T47D (cell line): ENCODE measurements at places on chromosomes 12 and 14.
A peak's percentile ranks its signal among the peaks of the same experiment; 100 is the strongest.

- no peak for DNase-seq
These were observed 80.7 kb downstream of the PRMT8 start for GRCh38 chr12:3571724-3572123.

DNA sequence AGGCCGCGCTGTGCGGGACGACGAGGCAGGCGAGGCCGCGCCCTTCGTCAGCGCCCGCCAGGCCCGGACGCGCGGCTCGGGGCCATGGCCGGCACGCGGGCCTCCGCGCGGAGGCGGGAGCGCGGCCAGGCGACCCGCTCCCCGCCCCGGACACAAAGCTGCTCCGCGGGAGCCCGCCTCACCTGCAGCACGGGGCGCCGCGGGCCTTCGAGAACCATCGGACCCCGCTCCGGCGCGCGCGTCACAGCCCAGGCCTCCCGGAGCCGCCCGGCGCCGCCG, 342 bp downstream of the DICER1 start:
- no peak for DNase-seq

DNA sequence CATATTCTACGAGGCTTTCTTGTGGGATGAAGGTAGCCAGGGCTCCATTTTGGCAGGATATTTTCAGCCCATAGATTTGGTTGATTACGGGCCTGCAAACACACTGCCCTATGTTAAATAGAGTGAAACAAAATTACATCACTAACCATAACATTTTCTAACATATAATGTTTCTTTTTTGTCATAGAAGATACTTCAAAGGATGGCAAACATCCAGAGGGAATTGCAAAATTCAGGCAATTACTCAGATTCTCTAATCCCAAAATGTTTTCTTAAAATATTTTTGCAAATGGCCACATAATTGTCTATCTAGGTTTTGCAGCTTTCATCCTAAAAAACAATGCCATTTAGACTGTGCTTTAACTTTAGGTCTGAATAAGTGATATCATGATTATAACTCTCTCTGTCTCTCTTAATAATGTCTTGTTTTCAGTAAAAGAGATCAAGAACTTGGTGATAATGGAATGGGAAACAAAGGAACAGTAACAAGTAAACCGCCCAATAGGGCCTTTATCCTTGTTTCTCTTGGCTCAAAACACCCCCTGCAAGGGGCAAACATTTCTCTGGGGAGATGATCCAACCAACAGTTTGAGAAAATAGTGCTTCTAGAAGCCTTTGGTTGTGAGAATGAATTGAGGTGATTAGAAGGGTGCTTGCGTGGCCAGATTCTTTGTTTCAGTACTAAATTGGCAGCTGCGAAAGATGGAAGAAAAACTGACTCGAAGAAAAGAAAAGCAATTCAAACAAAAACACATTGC, 54.4 kb upstream of the BTG1 start:
- no peak for DNase-seq

GRCh38 chr12:87274594-87275245, 754.5 kb downstream of the C12orf50 start:
- no peak for DNase-seq

DNA sequence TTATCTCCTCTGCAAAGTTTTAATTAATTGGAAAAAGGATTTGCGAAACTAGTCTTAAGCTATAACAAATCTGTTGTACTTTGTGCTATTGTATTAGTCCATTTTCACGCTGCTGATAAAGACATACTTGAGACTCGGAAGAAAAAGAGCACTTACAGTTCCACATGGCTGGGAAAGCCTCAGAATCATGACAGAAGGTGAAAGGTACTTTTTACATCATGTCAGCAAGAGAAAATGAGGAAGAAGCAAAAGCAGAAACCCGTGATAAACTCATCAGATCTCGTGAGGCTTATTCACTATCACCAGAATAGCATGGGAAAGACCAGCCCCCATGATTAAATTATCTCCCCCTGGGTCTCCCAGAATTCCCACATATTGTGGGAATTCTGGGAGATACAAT, 118.1 kb upstream of the PRKD1 start:
- no peak for DNase-seq

DNA sequence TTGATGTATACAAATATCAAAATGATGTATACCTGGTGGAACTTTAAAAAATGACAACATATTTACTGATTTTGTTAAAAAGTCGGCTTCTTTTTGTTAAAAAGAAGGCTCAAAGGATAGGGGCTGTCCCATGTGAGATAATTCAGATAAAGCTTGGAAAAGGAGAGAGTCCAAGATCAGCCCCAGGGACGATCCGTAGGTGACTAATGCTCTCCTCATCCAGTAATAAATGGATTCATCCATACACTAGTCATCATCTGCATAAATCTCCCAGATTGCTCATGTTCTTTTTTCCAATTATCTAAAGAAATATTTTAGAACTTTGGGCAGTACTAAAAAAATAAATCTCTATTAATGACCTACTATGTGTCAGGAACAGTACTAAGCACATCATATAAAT, 23.4 kb upstream of the FSCB start:
- DNase-seq = no peak

DNA sequence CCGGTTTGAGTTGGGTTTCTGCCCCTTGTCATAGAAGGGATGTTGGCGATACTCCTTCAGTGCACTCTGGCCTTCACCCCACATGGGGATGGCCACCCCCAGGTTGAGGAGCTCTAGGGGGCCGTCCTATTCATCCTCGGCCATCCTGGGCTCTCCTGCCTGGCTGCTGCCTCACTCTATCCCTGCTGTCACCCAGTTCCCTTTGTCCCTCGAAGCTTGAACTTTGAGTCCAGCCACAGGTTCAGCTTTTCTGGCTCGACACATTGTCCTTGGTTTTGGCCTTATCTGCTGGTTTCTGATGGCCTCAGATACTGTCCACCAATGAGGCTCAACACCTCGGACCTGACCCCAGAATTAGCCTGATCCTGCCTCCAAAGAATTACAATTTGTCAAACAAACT, 58.6 kb downstream of the C14orf132 start:
- DNase-seq = no peak

DNA sequence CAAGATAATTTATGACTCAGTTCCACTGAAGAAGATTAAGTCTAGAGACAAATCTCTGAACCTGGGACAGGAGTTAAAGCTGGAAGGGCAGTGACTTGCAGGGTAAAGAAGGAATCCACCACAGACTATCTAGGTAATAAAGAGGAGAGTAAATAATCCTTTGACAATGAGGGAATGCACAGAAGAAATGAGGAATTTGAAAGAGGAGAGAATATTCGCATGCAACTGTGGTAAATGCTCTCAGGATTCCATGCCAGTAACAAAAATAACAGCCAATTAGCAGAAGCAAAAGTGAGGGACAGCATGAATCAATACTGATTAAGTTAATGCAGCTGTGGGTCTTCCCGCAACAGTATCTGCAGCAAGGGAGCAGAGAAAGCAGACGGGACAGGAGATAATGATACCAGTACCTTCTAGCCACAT, 77.0 kb downstream of the KITLG start:
- no peak for DNase-seq

- DNase-seq = no peak
These were observed 52.5 kb downstream of the BEGAIN start for GRCh38 chr14:100534528-100535286.

DNA sequence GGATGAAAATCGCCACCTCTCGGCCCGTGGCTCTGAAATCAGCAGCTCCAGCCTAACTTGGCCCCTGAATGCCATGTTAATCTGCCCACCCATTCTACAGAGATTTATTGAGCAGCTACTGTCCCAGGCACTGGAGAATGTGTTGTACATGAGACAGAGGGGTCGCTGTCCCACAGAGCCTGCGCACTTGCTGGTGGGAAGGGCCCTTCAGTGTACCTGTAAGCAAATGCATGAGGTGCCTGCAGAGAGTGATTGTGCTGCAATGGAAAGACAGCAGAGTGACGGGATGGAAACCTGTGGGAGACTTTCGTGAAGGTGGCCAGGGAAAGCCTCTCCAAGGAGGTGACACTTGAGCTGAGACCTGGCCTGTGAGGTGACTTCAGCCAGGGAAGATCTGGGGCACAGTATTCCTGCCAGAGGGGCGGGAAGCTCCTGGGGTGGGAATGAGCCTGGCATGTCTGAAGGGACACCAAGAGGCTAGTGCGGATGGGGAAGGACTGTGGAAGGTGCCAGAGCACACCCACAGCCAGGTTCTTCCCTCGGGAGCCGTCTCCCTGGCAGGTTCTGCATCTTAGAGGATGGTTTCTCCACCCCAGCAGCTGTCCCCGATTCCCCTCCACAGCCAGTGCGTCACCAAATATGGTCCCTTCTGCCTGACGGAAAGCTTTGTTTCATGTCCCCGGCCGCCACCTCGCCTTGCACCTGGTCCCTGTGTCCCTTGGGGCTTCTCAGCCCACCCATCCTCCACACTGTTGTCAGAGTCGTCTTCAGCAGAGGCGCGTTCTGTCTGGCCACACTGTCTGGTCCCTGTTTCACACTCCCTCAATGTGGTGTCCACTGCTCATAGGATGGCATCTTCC, 8.7 kb downstream of the SMIM41 start:
- no peak for DNase-seq

GRCh38 chr14:76077340-76077739, 74.4 kb upstream of the GPATCH2L start:
- peak; percentile 30 for DNase-seq

- DNase-seq = no peak
These were observed 28.2 kb downstream of the WBP11 start for GRCh38 chr12:14774906-14775635.

- no peak for DNase-seq
These were observed 17.2 kb downstream of the PPFIBP1 start for GRCh38 chr12:27541031-27541719.

DNA sequence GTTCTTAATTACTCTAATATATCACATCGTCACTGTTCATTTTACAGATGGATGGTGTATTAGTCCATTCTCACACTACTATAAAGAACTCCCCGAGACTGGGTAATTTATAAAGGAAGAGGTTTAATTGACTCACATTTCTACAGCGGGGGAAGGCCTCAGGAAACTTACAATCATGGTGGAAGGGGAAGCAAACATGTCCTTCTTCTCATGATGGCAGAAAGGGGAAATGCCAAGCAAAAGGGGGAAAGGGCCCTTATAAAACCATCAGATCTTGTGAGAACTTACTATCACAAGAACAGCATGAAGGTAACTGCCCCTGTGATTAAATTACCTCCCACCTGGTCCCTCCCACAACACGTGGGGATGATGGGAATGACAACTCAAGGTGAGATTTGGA, 6.5 kb downstream of the TMBIM4 start:
- no peak for DNase-seq

GRCh38 chr14:77406086-77406485, 17.2 kb downstream of the NOXRED1 start:
- no peak for DNase-seq

DNA sequence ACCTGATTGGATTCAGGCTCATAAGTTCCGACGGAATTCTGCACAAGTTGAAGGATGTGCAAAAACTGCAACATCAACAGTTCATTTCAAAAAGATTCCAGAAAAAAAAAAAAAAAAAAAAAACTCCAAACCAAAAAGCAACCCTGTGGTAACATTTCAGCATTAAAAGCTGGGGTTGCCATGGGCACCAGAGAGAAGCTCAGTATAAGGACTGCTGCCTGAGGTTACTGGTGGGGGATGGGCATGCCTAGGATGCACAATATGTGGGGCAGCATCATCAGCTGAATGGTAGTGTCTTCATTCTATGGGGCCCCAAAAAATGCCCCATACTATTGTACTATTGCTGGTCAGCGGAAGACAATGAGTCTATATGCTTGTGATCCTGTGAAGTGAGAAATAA, 44.7 kb downstream of the MBIP start:
- DNase-seq = no peak

GRCh38 chr14:58428118-58428683, 682 bp downstream of the KIAA0586 start:
- peak; percentile 16 for DNase-seq

- no peak for DNase-seq
These were observed 79.1 kb upstream of the LMO3 start for GRCh38 chr12:16685107-16685506.

DNA sequence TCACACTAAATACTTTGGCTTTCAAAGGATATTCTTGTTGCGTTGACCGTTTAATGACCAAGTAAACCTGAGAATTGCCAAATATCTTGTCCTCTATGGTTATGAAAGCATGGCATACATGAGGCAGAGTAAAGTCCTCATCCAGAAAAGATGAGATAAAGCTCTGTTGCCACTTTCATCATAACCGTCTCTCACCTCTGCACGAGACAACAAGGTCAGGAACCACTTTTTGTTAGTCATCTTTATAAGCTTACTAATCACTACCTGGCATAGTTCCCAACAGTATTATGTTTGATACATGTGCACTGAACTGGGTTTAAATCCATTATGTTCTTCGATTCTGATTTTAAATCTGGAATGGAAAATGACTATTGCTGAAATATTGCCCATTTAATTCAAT, 31.3 kb downstream of the PTPRB start:
- DNase-seq = no peak

- peak; percentile 55 for DNase-seq
These were observed at the start of gene SLC24A4 for GRCh38 chr14:92323011-92323915. TSS of gene SLC24A4 (plus strand) at chr14:92323165. CDS start at chr14:92323831, 666 bp downstream.

DNA sequence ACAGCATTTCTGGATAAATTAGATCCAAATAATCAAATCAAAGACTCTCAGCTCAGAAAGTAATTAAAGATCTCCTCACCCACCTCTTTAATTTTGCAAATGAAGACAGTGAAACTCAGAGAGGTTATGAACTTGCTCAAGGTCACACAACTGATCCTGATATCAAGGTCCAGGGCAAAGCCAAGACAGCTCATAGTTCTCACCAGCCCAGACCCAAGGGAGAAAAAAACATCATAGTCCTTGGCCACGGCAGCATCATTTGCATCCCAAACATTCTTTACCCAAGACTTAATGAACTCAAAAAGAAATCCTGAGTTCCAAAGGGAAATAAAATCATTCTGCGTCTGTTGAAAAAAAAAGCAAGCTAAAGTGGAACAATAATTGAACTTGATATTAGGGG, 112.1 kb downstream of the DAD1 start:
- no peak for DNase-seq

DNA sequence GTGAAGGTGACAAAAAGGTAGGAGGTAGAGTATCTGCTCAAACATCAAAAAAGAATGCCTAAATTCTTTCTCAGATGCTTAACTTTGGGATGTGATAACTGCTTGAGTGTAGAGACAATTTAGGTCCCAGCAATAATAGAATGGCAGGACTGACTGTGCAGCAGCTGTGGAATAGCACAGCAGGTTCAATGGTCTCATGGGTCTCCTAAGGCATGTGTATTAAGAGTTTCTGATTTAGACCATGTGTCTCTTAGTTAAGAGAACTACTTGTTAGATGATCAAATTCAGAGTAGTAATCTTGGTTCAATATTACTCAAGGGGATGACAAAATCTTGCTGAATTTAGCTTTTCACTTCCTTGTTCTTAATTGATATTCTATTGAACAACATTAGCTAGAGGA, 72.0 kb downstream of the ALX1 start:
- no peak for DNase-seq

GRCh38 chr14:83556065-83556464, 1973.9 kb upstream of the FLRT2 start:
- DNase-seq = no peak
